ENCODE measurements at places on chromosomes 7 and 10. TPM values are rescaled to one million over a fixed set of nuclear protein-coding genes. Genes with fewer than 3 reads are reported as not detected.

DNA sequence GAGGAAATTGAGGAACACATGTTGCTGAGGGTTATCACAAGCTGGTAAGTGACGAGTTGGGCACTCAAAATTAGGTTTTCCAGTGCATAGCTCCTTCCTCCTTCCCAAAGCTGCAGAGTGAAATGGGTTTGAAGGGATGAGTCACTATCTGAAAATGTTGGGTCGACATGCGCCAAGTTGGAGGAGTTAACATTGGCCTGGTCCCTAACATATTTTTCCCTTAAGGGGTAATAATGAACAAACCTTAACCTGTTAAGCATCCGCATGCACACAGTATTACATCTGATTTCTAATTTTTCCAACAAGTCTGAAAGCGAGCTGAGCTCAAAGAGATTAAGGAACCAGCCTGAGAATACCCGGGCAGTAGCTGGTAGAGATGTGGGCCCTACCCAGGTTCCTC is 20.7 kb upstream of the TECTB start:
- DNase-seq, result no peak

NPC1L1 gene
- polyA plus RNA-seq, result 3.5 TPM

- no peak for DNase-seq
Measured at GRCh38 chr7:91660734-91661356, 219.7 kb downstream of the MTERF1 start.

- DNase-seq, result no peak
Measured at GRCh38 chr10:97640868-97641811, 669 bp downstream of the PI4K2A start.

- no peak for DNase-seq
Measured at GRCh38 chr7:8189625-8190024, 72.3 kb downstream of the ICA1 start.

AUTS2 gene
- polyA plus RNA-seq, result 104 TPM

DNA sequence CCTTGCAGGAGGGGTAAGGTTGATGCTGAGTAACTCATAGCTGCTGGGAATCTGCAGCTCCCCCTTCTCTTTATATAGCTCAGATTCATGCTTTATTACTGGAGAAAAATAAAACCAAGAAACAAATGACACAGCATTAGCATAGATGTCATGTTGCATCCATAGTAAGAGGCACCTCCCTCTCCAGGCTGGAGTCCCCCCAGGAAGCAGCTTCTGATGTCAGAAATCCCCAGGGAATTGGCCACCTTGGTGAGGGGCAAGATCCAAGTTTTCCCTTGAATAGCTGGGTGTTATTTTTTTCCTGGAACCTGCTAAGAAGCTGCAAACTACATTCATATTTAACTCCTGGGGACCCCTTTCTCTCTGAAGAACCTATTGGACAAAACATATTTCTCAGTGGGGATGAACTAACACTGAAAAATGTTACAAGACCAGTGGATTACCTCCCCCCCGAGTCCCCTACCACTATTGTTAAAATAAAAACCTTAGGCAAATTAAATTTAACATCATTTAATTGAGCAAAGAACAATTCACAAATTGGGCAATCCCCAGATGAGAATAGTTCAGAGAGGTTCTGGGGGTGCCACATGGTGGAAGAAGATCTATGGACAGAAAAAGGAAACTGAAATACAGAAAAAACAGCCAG is 163.7 kb upstream of the NAMPT start:
- no peak for DNase-seq

DNA sequence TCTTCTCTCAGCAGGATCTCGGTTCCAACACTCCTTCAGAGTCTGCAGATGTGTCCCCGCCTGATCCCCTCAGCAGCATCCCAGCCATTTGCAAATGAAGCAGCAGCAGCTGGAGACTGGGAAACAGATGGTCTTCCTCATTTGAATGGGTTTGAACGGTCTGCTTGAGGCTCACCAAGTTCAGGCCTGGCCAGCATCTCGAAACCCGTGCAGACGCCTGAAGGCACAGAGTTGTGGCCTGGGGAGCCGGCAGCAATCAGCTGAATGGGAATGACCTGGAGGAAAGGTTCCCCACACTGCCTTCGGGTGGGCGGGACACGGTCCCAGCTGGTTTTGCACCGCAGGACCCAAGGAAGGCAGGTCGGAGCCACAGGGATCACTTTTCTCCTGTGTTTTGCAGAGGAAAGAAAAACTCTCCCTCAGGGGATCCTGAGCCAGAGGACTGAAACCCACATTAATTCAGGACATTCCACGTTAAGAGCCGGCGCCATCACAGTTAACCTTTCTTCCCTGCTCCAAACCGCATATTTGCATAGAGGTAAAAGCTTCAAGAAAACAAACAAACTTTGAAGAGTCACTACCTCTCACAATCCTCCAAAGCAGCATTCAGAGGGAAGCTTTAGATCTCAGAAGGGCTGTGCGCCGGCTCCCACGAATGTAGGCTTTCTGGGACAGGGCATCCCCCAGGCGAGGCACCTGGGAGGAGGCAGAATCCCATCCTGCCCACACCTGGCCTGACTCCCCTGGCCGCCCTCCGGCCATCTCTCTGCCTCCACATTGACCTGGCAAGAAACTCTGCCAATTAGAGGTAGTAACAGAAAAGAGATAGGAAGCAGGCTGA is 17.7 kb downstream of the FGFR2 start:
- DNase-seq, result no peak

DNA sequence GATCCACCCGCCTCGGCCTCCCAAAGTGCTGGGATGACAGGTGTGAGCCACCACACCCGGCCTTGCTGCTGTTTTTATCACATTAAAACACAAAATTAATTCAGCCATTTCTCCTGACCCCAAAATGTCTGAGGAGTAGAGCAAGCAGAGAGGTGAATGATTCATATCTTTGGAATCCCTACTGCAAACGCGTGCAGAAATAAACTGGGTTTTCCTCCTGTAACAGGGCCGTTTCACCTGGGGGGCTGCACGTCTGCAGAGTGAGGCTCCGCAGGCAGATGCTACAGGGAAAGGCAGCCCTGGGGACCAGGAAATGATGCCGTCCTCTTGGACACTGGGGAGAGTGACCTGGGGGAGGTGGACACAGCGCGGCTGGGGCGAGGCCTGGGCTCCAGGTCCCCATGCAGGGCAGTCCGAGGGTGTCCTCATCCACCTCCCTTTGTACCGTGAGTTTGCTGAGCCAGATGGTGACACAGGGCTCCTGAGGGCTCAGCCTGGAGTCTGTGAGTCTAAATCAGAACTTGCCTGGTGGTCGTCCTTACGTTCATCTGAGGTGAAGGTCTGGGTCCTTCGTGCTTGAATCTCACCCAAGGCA is 41.9 kb downstream of the PDGFA start:
- no peak for DNase-seq

DNA sequence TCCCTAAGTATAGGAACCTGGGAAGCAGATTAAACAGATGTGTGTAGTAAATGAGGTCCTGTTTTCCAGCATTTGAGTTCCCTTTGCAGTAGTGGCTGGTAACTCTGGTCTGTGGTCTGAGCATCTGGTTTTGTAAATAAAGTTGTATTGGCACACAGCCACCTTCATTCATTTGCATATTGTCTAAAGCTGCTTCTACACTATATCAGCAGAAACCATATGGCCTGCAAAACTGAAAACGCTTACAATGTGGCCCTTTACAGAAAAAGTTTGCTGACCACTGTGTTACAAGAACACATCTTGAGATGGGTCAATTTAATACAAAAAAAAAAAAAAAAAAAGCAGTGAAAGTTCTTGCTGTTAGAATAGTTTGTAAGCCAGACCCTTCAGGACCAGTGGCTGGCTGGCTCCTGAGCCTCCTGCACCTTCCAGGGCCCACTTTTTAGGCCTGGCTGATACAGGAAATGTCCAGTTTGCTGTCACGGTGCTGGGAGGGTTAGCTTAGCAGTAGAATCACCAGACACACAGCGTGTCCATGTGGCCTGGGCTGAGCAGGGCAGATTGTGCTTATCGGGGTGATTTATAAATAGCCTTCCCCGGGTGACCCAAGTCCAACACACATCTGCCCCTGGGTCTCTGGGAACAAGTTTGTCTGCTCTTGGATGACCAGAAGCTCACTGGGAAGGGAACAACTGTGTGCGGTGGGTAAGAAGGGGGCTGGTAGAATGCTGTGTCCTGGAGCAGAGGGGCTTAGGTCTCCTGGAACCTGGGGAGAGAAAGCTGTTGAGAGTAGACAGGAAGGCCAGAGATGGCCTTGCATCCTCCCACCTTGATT is 1.4 kb downstream of the C10orf71 start:
- DNase-seq, result peak; percentile 17

DNA sequence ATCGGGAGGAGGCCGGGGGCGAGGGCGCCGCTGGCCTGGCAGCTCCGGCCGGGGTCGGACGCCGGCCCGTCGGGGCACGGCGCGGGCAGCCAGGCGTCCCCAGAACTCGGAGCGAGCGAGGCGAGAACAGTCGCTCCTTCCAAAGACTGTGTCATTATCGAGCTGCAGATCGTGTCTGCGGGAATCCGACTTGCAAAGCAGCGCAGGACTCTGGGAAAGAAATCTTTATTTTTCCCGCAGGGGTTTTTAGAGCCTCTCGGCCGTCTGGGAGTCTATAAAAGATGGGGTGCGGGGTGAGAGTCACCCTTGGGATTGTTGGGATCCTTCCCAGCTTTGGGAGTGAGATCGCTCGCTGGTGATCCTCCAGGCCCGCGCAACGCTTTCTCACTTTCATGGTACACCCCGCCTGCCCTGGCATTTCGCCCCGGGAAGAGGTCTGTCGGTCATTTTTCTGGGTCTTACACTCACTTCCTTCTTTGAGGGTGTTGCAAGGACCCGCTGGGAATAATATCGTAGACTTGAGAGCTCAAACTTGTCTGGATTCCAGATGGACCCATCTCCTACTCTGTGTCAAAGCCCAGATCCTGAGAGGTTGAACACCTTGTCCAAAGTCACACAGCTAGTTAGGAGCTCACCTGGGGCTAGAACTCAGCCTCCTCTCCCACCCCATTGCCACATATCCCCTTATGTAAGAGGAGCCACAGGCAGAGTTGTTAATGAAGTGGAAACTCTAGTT is 1.0 kb downstream of the UBTD1 start:
- DNase-seq, result no peak
